Tibial artery (tissue), 4 donors: ENCODE measurements at places on chromosomes 3 and 15.

GRCh38 chr3:97291901-97292300 lies 472.7 kb upstream of the ARL6 start:
- no peak for DNase-seq

- no peak for DNase-seq
These were observed 453.9 kb upstream of the MDFIC2 start for GRCh38 chr3:70766301-70766700.

DNA sequence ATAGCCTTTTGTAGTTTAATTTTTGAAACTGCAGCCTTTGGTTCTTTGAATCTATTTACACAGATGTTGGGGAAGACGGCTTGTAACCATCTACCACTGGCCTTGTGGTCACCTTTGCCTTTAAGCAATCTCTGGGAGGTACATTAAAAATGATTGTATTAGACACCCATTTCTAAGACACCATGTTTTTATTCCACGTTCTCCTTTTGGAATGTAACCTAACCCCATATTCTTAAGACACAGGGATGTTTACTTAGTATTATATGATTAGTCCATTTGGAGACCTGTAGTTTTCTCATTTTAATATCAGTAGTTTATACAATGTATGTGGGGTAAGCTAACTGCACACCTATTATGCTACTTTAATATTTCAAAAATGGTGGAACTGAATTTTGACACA lies 175.1 kb upstream of the PLSCR5 start:
- DNase-seq: no peak

DNA sequence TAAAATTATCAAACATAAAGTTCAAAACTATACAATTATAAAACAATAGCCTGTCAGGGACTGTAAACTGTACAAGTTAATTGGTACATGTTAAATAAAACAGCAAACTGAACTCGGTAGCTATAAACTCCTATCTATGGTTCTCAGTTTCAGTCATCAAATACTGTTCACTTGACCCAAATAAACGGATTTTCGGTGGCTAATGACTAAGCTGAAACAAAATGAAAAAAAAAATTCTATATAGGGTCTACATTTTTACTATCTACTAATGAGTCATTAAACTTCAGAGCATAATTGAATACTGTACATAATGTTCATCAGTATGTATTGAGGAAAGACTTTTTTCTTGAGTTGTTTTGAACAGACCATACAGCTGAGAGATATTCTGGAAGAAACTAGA lies 6.6 kb downstream of the PROK2 start:
- no peak for DNase-seq

GRCh38 chr3:125160606-125161371 lies 51.8 kb downstream of the SLC12A8 start:
- DNase-seq: no peak
